ENCODE measurements at places on chromosomes 1 and 21. TPM values are rescaled to one million over a fixed set of nuclear protein-coding genes. Genes with fewer than 3 reads are reported as not detected.

DNA sequence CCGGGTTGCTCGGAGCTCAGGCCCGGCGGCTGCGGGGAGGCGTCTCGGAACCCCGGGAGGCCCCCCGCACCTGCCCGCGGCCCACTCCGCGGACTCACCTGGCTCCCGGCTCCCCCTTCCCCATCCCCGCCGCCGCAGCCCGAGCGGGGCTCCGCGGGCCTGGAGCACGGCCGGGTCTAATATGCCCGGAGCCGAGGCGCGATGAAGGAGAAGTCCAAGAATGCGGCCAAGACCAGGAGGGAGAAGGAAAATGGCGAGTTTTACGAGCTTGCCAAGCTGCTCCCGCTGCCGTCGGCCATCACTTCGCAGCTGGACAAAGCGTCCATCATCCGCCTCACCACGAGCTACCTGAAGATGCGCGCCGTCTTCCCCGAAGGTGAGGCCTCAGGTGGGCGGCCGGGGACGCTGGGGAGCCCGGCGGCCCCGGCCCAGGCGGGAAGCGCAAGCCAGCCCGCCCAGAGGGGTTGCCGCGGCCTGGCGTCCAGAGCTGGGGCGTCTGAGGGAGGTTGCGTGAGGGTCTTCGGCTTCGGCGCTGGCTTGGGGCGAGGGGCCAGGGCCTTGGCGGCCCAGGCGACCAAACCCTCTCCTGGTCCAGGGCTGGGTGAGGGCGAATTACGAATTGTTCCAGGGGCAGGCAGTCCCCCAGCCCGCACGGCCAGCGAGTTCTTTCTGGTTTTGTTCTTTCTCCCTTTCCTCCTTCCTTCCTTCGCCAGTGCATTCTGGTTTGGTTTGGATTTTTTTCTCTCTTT is 805 bp downstream of the SIM2 start:
- H3K4me3 ChIP-seq = no peak overlapping the region
- no peaks in the 10 kb centered on the region for H3K4me1 ChIP-seq
- DNase-seq = peak; percentile 28
- peaks cover 94% of the 10 kb centered on the region for H3K27me3 ChIP-seq
- H3K27ac ChIP-seq = no peak overlapping the region

DNA sequence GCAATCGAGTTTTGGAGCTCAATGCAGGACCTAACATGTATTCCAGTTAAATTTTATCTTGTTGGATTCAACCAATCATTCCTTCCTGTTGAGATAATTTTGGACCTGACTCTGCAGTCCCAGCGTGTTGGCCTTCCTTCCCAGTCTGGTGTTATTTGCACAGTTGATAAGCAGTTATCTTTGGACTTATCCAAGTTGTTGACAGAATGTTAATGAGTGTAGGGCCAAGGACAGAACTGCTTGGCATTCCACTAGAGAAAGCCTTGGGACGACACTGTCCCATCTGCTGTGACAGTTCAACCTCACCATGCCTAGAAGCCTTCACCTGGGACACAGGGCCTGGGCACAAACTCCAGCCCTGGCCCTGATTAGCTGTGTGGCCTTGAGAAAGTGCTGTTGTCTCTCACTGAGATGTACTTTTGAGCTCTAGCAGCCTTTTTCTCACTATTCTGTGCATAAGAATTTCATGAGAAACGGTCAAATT is 104.1 kb upstream of the SLC25A33 start:
- no peaks in the 10 kb centered on the region for H3K36me3 ChIP-seq
- DNase-seq = no peak
- no peaks in the 10 kb centered on the region for H3K27me3 ChIP-seq
- no peak overlapping the region for H3K27ac ChIP-seq

GRCh38 chr21:33324291-33325221 is at the start of gene IFNAR1:
Gene IFNAR1, plus strand, starts transcription at chr21:33324970. Its CDS starts 86 bp downstream, at chr21:33325056.
- H3K4me3 ChIP-seq = peak within 1 kb of the TSS; percentile 97
- H3K36me3 ChIP-seq = no peaks in the 10 kb centered on the region
- peaks cover 11% of the 10 kb centered on the region for H3K4me1 ChIP-seq
- H3K27ac ChIP-seq = peak within 1 kb of the TSS; percentile 91
- DNase-seq = peak; percentile 100

GRCh38 chr1:235024711-235025421 is 103.8 kb downstream of the TOMM20 start:
- no peak for DNase-seq
- H3K36me3 ChIP-seq = no peaks in the 10 kb centered on the region
- H3K4me1 ChIP-seq = no peaks in the 10 kb centered on the region
- H3K4me3 ChIP-seq = no peak overlapping the region
- no peaks in the 10 kb centered on the region for H3K27me3 ChIP-seq
- no peak overlapping the region for H3K27ac ChIP-seq

DNA sequence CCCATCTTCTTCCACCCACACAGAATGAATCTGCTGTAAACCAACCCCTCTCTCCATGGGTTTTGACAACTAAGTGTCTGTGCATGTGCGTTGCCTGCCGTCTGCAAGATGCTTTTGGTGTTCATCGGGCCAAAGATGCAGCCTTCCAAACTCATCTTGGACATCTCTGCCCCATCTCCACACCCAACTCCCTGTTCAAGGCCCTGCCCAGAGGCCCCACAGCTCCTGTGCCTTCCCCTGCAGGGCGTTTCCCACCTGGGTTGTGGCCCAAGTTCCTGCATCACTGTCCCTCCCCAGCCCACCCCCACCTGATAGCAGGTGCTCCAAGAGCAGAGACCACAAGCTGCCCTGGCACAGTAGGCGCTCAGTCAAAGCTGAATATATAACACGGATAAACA is 103.2 kb downstream of the BCAR3 start:
- H3K27me3 ChIP-seq = no peaks in the 10 kb centered on the region
- H3K4me1 ChIP-seq = peaks cover 15% of the 10 kb centered on the region
- no peak overlapping the region for H3K4me3 ChIP-seq
- no peak for DNase-seq
- H3K36me3 ChIP-seq = peaks cover 76% of the 10 kb centered on the region
- H3K27ac ChIP-seq = peak overlapping the region; percentile 71

DNA sequence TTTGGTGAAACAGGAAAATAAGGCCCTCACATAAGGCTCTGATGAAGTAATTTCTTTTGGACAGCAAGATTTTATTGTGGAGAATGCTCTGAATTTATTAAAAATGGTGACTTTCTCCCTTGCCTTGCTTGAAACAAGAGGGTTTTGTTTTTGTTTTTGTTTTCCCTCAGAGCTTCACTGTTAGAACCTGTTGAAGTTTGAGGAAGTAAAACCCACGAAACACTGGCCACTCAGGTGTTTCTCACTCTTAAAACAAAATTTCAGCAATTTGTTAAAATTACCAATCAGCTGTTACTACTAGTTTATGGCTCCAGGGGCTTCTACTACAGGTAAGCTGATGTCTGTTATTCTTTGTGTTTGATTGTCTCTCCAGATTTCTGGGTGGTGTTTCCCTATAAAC is 112.6 kb upstream of the B3GALT2 start:
- H3K4me1 ChIP-seq = no peaks in the 10 kb centered on the region
- H3K36me3 ChIP-seq = no peaks in the 10 kb centered on the region
- H3K27me3 ChIP-seq = no peaks in the 10 kb centered on the region
- no peak for DNase-seq

GRCh38 chr1:15570861-15571260 is 14.0 kb downstream of the AGMAT start:
- H3K4me1 ChIP-seq = peaks cover 18% of the 10 kb centered on the region
- peaks cover 23% of the 10 kb centered on the region for H3K36me3 ChIP-seq
- no peak overlapping the region for H3K27ac ChIP-seq
- no peak for DNase-seq
- no peak overlapping the region for H3K4me3 ChIP-seq

GRCh38 chr1:90721210-90722194 is 4.4 kb upstream of the BARHL2 start:
- no peak overlapping the region for H3K27ac ChIP-seq
- H3K27me3 ChIP-seq = peaks cover 94% of the 10 kb centered on the region
- no peaks in the 10 kb centered on the region for H3K36me3 ChIP-seq

GRCh38 chr1:4695241-4695640 is 40.8 kb downstream of the AJAP1 start:
- no peaks in the 10 kb centered on the region for H3K36me3 ChIP-seq
- no peak overlapping the region for H3K27ac ChIP-seq
- no peak overlapping the region for H3K4me3 ChIP-seq
- no peak for DNase-seq

DNA sequence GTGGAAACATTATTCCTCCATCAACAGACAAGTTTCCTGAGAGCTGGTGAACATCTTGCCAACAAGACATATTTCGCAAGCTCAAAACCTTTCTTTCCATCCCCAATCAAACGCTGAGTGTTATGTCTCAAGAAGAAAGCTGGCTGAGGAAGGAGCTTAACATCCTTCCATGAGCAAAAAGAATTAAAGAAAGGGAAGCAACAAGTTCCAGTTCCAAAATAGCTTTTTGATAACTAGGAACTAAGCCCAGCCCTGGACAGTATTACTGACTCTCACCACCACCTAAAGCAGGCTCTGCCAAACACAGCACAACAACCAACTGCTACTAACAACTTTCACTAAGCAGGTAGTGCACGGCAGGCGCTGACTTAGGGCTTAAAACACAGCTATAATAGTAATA is 50.2 kb downstream of the CAPZB start:
- H3K36me3 ChIP-seq = peaks cover 4% of the 10 kb centered on the region
- no peaks in the 10 kb centered on the region for H3K27me3 ChIP-seq
- H3K27ac ChIP-seq = peak overlapping the region; percentile 90
- peak overlapping the region; percentile 15 for H3K4me3 ChIP-seq

- no peaks in the 10 kb centered on the region for H3K36me3 ChIP-seq
- H3K4me1 ChIP-seq = no peaks in the 10 kb centered on the region
- no peak overlapping the region for H3K4me3 ChIP-seq
- H3K27me3 ChIP-seq = no peaks in the 10 kb centered on the region
- no peak for DNase-seq
Measured at GRCh38 chr1:106836708-106837107, 219.8 kb upstream of the PRMT6 start.

DNA sequence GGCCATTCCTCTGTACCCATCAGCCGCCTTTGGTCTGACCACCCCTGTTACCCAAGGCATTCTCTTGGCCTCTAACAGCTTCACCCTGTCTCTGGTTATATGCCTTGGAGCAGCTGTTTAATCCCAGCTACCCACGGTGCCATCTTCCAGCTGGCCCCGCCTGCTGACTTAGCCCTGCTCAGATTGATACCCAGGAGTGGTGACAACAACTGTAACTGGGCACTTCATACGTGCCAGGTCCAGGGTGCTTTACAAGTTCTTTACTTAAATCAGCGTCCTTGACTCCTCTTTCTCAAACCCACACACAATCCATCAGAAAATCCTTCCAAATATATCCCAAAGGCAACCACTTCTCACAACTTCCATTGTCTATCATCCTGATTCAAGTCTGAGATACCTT is 37.2 kb upstream of the HMGB4 start:
- no peaks in the 10 kb centered on the region for H3K27me3 ChIP-seq
- H3K36me3 ChIP-seq = no peaks in the 10 kb centered on the region
- no peaks in the 10 kb centered on the region for H3K4me1 ChIP-seq
- no peak overlapping the region for H3K4me3 ChIP-seq
- H3K27ac ChIP-seq = no peak overlapping the region
- no peak for DNase-seq

- no peaks in the 10 kb centered on the region for H3K27me3 ChIP-seq
- DNase-seq = no peak
Measured at GRCh38 chr1:155485945-155486344, 76.7 kb downstream of the ASH1L start.

- H3K4me1 ChIP-seq = peaks cover 7% of the 10 kb centered on the region
- no peak overlapping the region for H3K4me3 ChIP-seq
- no peak overlapping the region for H3K27ac ChIP-seq
- no peaks in the 10 kb centered on the region for H3K27me3 ChIP-seq
Measured at GRCh38 chr1:61259379-61260148, 177.2 kb downstream of the NFIA start.

- H3K36me3 ChIP-seq = no peaks in the 10 kb centered on the region
- no peak overlapping the region for H3K4me3 ChIP-seq
Measured at GRCh38 chr1:37258068-37258467, 216.3 kb upstream of the ZC3H12A start.

DNA sequence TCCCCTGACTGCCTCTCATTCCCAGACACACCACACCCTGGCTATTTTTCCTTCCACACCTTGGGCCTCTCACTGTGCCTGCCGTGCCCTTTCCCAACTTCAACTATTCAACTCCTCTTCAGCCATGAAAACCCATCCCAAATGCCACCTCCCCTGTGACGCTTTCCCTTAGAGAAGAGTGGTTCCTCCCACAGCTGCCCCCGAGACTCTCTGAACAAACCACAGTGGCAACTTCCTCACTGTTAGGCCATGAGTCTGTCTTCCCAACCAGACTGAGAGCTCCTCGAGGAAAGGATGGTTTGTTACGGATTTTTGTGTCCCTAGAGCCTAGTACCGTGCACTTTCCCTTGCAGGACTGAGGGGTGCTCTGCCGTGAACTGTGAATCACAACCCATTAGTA is 59.2 kb downstream of the LRRN2 start:
- no peaks in the 10 kb centered on the region for H3K36me3 ChIP-seq
- H3K4me3 ChIP-seq = no peak overlapping the region
- H3K27ac ChIP-seq = no peak overlapping the region
- no peak for DNase-seq
- no peaks in the 10 kb centered on the region for H3K4me1 ChIP-seq

- H3K36me3 ChIP-seq = no peaks in the 10 kb centered on the region
- no peak overlapping the region for H3K27ac ChIP-seq
- peaks cover 19% of the 10 kb centered on the region for H3K4me1 ChIP-seq
- no peak overlapping the region for H3K4me3 ChIP-seq
Measured at GRCh38 chr1:42420121-42420520, 35.7 kb downstream of the ZMYND12 start.

GRCh38 chr1:25253911-25254310 is 6.7 kb upstream of the RSRP1 start:
- peak; percentile 87 for DNase-seq
- H3K27ac ChIP-seq = peak overlapping the region; percentile 77
- peaks cover 33% of the 10 kb centered on the region for H3K4me1 ChIP-seq
- H3K27me3 ChIP-seq = no peaks in the 10 kb centered on the region

DNA sequence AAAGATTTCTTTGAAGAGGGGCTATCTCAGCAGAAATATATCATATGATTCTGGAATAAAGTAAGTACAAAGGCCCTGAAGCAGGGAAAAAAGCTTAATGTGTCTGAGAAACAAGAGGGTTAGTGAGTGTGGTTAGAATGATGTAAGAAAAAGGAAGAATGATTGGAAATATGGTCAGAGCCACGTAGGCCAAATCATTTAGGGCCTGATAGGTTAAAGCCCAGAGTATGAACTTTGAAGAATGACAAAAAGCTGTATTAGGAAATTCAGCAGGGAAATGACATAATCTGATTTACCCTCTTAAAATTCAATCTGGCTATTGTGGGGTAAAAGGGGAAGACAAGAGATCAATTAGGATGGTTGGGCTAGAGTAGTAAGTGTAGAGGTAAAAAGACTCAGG is 69.0 kb upstream of the MUTYH start:
- H3K27ac ChIP-seq = no peak overlapping the region
- no peak overlapping the region for H3K4me3 ChIP-seq
- H3K36me3 ChIP-seq = no peaks in the 10 kb centered on the region
- H3K4me1 ChIP-seq = no peaks in the 10 kb centered on the region

Gene TRIM46
- 3.4 TPM for total RNA-seq

Gene AMPD1
- not detected for total RNA-seq

Gene MIXL1
- total RNA-seq = not detected

Gene ZNF124
- total RNA-seq = 15.6 TPM

Gene SLAMF9
- total RNA-seq = not detected

Gene TTLL10
- not detected for total RNA-seq

Gene ORC1
- 1.9 TPM for total RNA-seq

Gene TTC24
- total RNA-seq = not detected

Gene TMEM82
- not detected for total RNA-seq

Gene RHBDL2
- not detected for total RNA-seq

Gene ITGB3BP
- 10.3 TPM for total RNA-seq

Gene RGS1
- total RNA-seq = not detected

Gene PDPN
- 0.25 TPM for total RNA-seq

Gene LCE1A
- total RNA-seq = not detected

Measured in GM23248 (cell line).